NCI-H187 (cell line): ENCODE measurements at places on chromosomes 12 and 14.

- no peak for DNase-seq
These were observed 40.6 kb downstream of the SMOC1 start for GRCh38 chr14:69919815-69920214.

DNA sequence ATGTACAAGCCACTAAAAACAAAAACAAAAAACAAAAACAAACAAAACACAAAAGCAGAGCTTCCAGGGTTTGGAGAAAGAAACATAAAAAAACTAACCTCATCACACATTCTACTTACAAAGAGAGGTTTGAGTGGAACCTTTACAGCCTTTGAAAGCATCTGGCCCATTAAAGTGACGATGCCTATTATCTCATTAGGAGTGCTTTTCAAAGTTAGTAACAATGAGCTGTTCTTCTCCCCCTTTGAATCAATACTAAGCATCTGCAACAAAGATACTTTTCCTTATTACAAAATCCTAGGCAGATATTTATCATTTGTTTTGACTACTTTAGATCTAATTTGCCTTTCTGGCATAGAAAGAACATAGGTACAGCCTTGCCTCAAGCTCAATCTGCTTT lies 217.3 kb downstream of the PPM1H start:
- no peak for DNase-seq

DNA sequence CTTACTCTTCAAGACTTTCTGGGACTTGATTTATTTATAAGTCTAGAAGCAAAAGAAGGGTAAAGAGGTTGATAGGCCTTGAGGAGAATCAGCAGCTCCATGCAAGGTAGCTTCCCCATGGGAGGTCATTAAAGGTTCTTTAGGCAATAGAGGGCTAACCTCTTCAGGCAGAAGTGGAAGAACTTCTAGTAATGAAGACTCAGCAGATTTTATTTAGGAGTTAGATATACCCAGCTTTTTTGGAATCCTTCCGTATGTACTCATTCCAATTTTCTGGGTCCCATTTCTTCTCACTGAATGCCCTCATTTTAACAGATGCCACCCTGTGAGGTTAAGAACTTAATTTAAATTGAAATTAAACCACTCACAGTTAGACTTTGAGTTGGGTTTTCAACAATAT lies 565.6 kb downstream of the LRFN5 start:
- DNase-seq = no peak

GRCh38 chr14:103527408-103528145 lies 1.4 kb upstream of the TRMT61A start:
- no peak for DNase-seq

DNA sequence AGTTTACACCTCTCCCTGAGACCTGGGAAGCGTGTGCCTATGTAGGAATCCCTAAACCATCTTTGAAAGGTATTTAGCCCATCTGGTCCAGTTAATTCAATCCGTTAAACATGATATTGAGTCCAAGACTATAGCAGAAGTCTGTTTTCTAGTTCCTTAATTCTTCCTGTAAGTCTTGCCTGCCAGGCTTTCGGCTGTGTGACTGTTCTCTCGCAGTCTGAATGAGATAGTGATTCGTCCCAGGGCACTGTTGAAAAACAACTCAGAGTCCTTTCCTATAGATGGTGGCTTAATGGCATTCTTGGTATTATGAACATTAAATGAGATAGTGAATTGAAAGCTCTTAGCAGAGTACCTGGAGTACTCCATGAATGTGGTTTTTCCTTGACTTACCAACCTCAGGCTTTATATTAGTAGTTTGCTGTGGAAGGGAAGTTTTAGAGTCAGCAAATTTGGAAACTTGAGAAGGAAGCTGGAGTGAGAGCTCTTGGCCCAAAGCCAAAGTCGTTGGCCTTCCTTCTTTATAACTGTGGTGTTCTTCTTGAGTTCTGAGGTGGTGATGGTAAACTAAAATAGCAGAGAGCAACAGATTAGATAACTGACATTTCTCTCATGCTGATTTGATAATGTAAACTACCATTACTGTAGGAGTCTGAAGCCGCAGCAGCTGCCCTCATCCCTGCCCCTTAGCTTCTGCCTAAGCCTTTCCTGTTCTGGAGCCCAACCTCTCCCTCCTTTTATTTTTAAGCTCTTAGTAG lies 76.5 kb downstream of the TGFB3 start:
- DNase-seq = no peak

- DNase-seq = no peak
These were observed 218.5 kb downstream of the SLC6A15 start for GRCh38 chr12:84694116-84694515.

GRCh38 chr12:92290886-92291285 lies 145.2 kb upstream of the BTG1 start:
- DNase-seq = no peak

DNA sequence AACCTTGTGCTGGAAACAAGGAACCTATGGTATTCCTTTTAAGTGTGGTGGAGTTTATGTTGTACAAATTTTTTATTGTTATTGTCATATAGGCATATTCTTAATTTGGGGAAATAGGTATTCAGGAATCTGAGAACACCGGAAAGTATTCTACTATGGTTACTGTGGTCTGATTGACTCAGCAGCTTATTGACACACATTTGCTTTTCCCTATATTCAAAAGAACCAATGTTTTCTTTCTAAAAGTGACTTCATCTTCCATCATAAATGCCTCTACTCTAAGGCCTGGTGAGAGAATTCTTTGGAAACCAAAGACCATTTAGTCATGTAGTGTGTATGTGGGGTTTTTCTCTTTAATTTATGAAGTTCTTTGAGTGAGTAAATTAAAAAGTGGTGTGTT lies 474.8 kb downstream of the TMTC2 start:
- no peak for DNase-seq

DNA sequence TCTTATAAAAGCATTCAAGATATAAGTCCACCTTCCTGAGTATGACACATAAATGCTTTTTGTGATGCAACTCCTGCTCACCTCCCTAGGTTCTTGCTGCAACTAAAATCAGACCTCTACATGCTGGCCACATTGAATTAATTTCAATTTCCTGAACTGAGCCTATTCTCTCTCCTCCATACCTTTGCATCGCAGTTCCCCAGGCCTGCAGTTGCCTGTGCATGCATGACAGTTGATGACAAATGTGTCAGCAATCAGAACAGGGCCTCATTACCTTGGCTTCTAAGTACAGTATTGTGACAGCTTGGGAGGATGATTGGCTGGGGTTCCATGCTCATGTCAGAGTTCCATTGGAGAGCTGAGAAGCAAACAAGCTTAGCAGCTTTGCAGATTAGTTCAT lies 3.9 kb upstream of the TM7SF3 start:
- no peak for DNase-seq

GRCh38 chr12:132218915-132219314 lies 74.7 kb downstream of the NOC4L start:
- DNase-seq = no peak
